ENCODE measurements at places on chromosomes 3 and 15.

DNA sequence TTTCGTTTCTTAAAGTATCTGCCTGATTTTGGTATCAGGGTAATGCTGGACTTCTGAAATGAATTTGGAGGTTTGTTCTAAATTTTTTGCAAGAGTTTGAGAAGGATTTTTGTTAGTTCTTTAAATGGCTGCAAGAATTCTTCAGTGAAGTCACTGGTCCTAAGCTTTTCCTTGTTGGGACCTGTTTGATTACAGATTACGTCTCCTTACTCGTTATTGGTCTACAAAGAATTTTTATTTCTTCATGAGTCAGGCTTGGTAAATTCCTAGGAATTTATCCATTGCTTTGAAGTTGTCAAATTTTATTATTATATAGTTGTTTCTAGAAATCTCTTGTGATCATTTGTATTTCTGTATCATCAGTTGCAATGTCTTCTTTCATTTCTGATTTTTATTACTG lies 196.0 kb downstream of the DPH6 start:
- H3K27me3 ChIP-seq: no peaks in the 10 kb centered on the region
- no peaks in the 10 kb centered on the region for H3K4me1 ChIP-seq
- no peaks in the 10 kb centered on the region for H3K36me3 ChIP-seq
- H3K27ac ChIP-seq: no peak overlapping the region
- no peak for DNase-seq

DNA sequence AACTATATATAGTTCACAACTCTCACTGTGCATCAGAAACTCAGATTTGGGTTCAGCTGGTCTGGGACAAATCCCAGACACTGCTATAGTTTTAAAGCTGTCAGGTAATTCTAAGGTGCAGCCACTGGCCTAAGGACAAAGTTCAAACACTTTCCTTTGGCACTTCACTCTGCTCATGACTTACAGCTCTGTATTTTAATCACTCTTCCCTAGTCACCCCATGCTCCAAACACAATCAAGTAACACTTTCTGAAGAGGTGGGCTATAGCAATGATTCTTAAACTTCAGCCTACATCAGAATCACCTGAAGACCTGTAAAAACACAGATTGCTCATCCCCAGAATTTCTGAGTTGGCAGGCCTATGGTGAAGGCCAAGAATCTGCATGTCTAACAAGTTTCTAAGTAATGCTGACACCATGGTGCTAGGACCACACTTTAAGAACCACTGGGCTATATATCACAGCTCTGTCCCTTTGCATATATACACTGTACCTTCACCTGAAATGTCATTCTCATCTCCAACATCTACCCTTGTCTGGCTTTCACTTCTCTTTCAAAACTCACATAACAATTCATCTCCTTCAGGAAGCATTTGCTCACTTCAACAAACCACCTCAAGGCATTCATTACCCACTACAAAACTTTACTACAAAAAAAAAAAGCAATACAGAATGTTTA lies 21.4 kb downstream of the STAG1 start:
- H3K27ac ChIP-seq: no peak overlapping the region
- no peaks in the 10 kb centered on the region for H3K27me3 ChIP-seq
- H3K4me1 ChIP-seq: peaks cover 25% of the 10 kb centered on the region
- no peaks in the 10 kb centered on the region for H3K36me3 ChIP-seq
- H3K4me3 ChIP-seq: no peak overlapping the region

- no peak overlapping the region for H3K27ac ChIP-seq
- H3K4me1 ChIP-seq: no peaks in the 10 kb centered on the region
- DNase-seq: no peak
- H3K27me3 ChIP-seq: no peaks in the 10 kb centered on the region
- no peak overlapping the region for H3K4me3 ChIP-seq
- no peaks in the 10 kb centered on the region for H3K36me3 ChIP-seq
Observed at GRCh38 chr3:107458871-107459270, 63.9 kb upstream of the BBX start.

DNA sequence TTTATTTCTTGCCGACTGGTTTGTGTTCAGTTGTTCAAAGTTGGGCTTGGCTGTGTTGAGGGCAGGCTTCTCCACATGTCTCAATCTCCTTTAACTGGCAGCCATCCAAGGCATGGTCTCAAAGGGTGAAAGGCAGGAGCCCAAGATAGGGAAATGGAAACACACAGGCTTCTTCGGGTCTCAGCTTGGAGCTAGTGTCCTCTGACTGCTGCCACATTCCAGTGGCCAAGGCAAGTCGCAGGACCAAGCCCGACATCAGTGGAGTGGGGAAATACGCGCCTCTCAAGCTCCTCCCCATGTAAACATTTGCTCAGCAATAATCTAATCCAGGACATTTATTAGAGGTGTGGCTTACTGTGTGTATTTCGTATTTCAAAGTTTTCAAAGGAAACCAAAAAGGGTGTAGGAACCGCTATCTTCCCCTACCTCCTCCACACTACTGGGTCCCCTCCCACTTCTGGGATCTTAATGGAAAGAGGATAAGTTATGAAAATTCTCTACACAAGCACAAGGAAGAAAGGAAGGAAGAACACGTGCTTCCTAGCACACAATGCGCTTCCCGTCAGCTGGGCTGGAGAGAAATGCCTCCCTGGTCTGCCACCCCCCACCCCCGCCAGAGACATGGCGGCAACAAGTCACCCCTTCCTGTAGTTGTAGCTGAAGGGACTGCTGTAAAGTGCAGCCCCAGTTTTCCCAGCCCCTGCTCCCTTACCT lies 181.7 kb downstream of the FAM43A start:
- peaks cover 22% of the 10 kb centered on the region for H3K4me1 ChIP-seq
- no peaks in the 10 kb centered on the region for H3K36me3 ChIP-seq
- DNase-seq: no peak
- H3K27me3 ChIP-seq: no peaks in the 10 kb centered on the region

- H3K27ac ChIP-seq: peak overlapping the region; percentile 94
- no peaks in the 10 kb centered on the region for H3K36me3 ChIP-seq
- peaks cover 13% of the 10 kb centered on the region for H3K4me1 ChIP-seq
- no peaks in the 10 kb centered on the region for H3K27me3 ChIP-seq
Observed at GRCh38 chr15:58934114-58934447, 602 bp upstream of the SLTM start.

DNA sequence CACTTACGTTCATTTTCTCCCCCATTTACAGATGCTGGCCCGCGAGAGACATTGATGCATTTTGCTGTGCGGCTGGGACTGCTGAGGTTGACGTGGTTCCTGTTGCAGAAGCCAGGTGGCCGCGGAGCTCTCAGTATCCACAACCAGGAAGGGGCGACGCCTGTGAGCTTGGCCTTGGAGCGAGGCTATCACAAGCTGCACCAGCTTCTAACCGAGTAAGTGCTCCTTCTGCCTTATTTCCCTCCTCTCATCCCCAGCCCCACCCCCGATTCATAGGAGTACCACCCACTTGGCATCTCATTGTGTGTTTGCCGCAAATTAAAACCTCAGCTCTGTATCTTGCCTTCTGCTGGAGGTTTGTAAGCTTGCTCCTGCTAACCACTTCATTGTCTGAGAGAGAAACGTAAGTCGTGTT lies 163.3 kb downstream of the AKAP13 start:
- H3K27ac ChIP-seq: peak overlapping the region; percentile 18
- H3K4me1 ChIP-seq: peaks cover 28% of the 10 kb centered on the region
- H3K36me3 ChIP-seq: no peaks in the 10 kb centered on the region
- DNase-seq: peak; percentile 89
- H3K27me3 ChIP-seq: no peaks in the 10 kb centered on the region

DNA sequence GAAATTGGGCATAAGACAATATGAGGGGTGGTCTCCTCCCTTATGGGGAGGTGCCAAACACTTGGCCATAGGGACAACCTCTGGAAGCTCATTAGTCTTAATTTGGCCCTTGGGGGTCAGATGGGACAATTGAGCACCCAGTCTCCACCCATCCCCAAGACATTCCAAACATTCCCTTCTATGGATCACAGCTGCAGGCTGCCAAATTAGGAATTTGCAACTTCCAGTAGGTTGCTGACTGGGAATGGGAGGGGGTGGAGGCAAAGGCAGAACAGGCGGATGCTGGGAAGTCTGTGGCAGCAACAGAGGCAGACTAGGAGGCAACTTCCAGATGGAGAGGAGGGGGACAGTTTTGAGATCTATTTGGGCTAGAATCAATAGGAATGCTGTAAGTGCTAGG lies 1.4 kb upstream of the PDHB start:
- H3K27ac ChIP-seq: no peak overlapping the region
- H3K4me3 ChIP-seq: no peak overlapping the region
- H3K36me3 ChIP-seq: peaks cover 4% of the 10 kb centered on the region
- DNase-seq: no peak
- H3K4me1 ChIP-seq: peaks cover 8% of the 10 kb centered on the region
- H3K27me3 ChIP-seq: no peaks in the 10 kb centered on the region

- H3K4me1 ChIP-seq: no peaks in the 10 kb centered on the region
- no peaks in the 10 kb centered on the region for H3K36me3 ChIP-seq
- H3K27me3 ChIP-seq: no peaks in the 10 kb centered on the region
- H3K27ac ChIP-seq: no peak overlapping the region
- DNase-seq: no peak
- no peak overlapping the region for H3K4me3 ChIP-seq
Observed at GRCh38 chr15:84967380-84967779, 14.3 kb upstream of the PDE8A start.

DNA sequence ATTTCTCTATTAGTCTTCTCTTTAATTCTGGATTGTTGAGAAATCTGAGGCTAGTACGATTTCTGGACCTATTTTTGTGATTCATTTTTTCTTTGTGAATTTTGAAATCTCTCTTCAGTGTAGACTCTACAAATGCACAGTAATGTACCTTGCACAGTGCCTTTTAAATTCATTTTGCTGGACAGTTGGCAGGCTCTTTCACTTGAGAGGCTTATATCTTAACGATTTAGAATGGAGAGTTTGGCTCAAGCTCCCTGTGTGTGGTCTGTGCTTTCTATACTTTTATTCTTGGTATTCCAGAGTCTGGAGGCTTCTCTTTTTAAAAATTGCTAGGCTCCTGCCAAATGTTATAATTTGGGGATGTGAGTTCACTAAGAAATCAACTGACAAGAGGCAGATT lies 8.8 kb downstream of the CRYBG3 start:
- H3K4me1 ChIP-seq: no peaks in the 10 kb centered on the region
- no peak for DNase-seq
- no peaks in the 10 kb centered on the region for H3K27me3 ChIP-seq

DNA sequence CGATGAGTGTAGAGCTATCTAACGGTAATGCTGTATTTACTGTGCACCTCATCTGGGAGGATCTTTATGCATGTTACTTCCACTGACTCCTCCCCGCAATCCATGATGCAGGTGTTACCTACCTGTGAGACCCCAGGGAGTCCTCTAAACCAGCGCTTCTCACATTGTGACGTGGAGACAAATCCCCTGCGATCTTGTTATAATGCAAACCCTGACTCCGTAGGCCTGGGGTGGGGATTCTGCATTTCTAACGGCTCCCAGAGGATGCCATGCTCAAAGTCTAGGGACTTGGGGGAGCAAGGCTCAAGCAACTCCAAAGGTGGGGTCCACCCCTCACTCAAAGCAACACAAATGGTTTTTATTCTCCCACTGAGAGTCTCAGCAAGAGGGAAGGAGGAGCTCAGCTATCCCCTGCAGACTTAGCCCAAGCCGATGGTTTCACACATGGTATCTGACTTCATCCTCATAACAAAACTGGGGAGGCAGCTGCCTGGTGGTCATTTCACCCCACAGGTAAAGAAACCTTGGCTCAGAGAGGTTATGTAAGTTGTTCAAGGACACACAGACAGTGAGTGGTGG lies 63.6 kb downstream of the PCSK6 start:
- H3K36me3 ChIP-seq: no peaks in the 10 kb centered on the region
- H3K4me1 ChIP-seq: no peaks in the 10 kb centered on the region
- no peak overlapping the region for H3K27ac ChIP-seq
- H3K27me3 ChIP-seq: no peaks in the 10 kb centered on the region
- no peak overlapping the region for H3K4me3 ChIP-seq
- no peak for DNase-seq

DNA sequence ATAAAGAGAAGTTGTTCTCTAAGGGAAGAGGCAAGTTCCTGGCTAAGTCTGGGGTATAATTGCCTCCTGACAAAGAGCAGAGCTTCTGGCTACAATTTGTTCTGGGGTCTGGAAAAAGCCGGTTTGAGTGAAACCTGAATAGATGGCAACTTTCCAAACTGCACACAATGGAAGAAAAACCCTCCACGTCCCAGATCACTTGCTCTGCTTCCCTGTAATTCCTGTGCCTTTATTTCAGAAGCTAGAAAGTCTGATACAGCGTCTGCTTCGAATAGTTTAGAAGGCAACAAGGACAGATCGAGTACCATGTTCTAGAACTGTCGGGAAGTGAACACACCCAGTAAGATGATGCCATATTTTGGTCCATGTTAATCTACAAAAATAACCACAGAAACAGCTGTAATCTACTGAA lies 1.6 kb upstream of the WDR82 start:
- no peak overlapping the region for H3K27ac ChIP-seq
- H3K27me3 ChIP-seq: no peaks in the 10 kb centered on the region
- DNase-seq: no peak
- no peak overlapping the region for H3K4me3 ChIP-seq
- H3K36me3 ChIP-seq: no peaks in the 10 kb centered on the region
- H3K4me1 ChIP-seq: peaks cover 8% of the 10 kb centered on the region

DNA sequence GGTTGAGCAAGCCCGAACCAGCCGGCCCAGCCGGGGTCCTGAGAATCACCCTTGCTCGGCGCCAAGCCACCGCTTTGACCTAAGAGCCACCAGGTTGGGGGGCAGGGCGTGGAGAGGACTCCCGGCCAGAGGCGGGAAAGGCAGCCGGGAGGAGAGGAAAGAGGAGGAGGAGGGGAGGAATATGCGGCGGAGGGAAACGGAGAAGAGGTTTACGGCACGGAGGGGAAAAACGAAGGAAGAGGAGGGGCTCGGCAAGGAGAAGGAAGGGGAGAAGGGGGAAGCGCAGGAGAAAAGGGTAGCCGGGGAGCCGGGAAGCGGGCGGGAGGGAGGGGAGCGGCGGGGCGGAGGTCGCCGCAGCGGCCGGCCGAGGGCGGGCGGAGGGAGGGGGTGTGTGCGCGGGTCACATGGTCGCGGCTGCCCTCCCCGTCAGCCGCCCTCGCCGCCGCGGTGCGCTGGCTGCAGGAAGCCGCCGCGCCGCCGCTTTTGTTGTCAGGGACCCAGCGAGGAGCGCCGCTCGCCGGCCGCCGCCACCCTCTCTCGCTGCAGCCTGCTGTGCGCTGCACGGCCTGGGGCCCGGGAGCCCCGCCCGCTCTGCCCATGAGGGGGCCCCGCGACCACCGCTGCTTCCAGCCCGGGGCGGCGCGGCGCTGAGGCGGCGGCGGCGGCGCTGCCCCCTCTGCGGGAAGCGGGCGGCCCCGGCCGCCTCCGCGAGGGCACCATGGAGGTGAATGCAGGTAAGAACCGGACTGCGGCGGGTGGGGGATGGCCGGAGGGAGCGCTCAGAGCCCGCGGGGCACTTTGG lies at the start of gene NR1D2:
TSS of gene NR1D2 (plus strand) at position 426 of the 802 bp plus-strand sequence. CDS start at position 719, 293 bp downstream.
- H3K36me3 ChIP-seq: no peaks in the 10 kb centered on the region
- peak; percentile 94 for DNase-seq
- H3K27ac ChIP-seq: peak within 1 kb of the TSS; percentile 96
- H3K4me1 ChIP-seq: peaks cover 31% of the 10 kb centered on the region
- no peaks in the 10 kb centered on the region for H3K27me3 ChIP-seq

GRCh38 chr3:57738391-57738790 lies 17.7 kb upstream of the SLMAP start:
- no peak for DNase-seq
- no peaks in the 10 kb centered on the region for H3K4me1 ChIP-seq
- H3K4me3 ChIP-seq: no peak overlapping the region

- peaks cover 44% of the 10 kb centered on the region for H3K4me1 ChIP-seq
- H3K36me3 ChIP-seq: no peaks in the 10 kb centered on the region
- no peak overlapping the region for H3K4me3 ChIP-seq
- no peaks in the 10 kb centered on the region for H3K27me3 ChIP-seq
Observed at GRCh38 chr15:57611938-57612337, 20.2 kb downstream of the MYZAP start.

GRCh38 chr15:45392584-45392855 lies 14.2 kb upstream of the GATM start:
- H3K36me3 ChIP-seq: no peaks in the 10 kb centered on the region
- H3K4me1 ChIP-seq: peaks cover 33% of the 10 kb centered on the region
- no peak overlapping the region for H3K27ac ChIP-seq
- no peak for DNase-seq
- no peak overlapping the region for H3K4me3 ChIP-seq
